ENCODE measurements at places on chromosomes 4 and X. TPM values are rescaled to one million over a fixed set of nuclear protein-coding genes. Genes with fewer than 3 reads are reported as not detected.

ATOH1 gene
- not detected for total RNA-seq

DCAF12L1 gene
- not detected for total RNA-seq

OTUD6A gene
- not detected for total RNA-seq

FMR1NB gene
- not detected for total RNA-seq

NOCT gene
- 11.4 TPM for total RNA-seq

GK gene
- 3.3 TPM for total RNA-seq

BANK1 gene
- 0.07 TPM for total RNA-seq

EGF gene
- total RNA-seq = 48.1 TPM

DNA sequence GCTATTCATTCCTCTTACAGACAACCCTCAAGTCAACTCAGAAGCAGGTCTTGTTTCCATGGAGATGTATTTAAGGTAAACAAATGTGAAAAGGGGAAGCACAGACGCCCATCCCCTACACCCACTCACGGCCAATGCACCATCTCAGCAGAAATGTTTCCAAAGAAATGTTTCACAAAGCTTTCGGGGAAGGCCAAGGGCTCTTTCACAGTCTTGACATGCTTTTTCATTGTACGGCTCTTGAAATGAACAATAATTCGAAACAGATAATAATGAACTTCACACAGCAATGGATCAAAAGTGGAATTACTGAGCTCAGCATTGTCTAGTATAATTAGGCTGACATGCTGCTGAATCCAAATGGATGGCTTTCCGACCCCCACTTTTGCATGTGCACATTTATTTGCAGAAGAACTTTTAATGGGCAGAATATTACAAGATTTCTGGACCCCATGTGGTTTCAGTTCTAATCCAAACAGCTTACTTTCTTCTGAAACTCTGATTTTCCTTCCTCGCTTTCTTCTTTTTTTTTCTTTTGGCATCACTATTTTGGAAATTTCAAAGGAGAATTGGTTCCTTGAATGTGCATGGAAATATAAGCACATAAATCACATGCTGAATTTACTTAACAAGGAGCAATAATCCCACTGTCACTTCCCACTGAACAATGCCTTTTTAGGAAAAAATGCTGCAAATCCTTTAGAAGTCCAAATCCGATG lies 160.9 kb downstream of the SMIM20 start:
- no peak overlapping the region for H3K4me3 ChIP-seq
- H3K27ac ChIP-seq = peak overlapping the region; percentile 16
- H3K27me3 ChIP-seq = no peaks in the 10 kb centered on the region
- no peak for DNase-seq
- H3K36me3 ChIP-seq = no peaks in the 10 kb centered on the region

DNA sequence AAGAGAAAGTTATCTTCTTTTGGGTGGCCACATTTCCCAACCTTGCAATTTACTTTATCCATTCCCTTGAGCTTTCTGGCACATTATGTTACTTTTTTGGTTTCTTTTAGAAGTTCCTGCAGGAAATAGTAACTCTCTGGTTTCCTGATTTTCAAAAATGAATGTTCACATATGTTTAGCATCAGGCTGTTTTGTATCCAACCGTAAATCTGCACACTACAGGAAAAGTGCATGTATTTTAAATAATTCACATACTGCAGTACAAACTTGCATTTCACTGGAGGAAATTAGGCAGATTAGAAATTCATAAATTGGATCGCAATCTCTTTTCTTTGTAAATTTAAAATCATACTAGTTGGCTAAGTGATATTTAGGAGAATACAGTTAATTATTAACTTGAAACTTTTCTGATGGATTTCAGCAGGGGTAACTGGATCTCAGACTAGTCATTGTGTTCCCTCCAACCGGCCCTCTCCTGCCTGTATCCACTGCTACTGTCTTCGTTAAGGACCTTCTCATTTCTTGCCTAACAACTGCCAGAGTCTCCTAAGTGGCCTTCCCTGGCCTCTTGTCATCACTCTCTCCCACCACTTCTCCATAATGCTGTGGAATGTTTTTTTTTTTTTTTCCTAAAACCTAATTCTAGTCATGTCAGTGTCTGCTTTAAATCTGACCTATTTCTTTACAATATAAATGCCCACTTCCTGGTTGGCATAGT lies 137.2 kb downstream of the UNC5C start:
- no peaks in the 10 kb centered on the region for H3K4me1 ChIP-seq
- H3K27ac ChIP-seq = no peak overlapping the region
- DNase-seq = no peak
- H3K4me3 ChIP-seq = no peak overlapping the region
- H3K27me3 ChIP-seq = no peaks in the 10 kb centered on the region

DNA sequence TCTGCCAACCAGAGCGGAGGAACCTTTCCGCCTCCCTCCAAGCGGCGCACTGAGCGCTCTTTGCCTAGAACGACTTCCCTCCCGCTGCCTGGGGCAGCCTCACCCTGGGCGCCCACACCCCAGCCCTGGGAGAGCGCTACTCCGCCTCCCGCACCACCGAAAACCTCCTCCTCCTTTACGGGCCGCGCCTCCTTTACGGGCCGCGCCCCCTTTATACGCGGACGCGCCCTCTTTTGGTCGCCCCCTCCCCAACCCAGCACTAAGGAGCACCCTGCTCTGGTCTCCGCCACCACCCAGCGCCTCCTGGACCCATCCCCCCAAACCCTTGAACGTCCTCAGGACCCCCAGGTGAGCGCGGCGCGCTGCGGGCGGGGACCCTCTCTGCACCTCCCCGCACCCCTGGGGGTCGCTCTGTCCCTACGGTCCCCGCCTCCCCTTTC lies 586 bp upstream of the NSG1 start:
- peaks cover 10% of the 10 kb centered on the region for H3K4me1 ChIP-seq
- peak; percentile 29 for DNase-seq
- H3K27me3 ChIP-seq = no peaks in the 10 kb centered on the region
- peak overlapping the region; percentile 60 for H3K4me3 ChIP-seq

GRCh38 chr4:100087743-100088142 lies 102.5 kb downstream of the DDIT4L start:
- H3K36me3 ChIP-seq = no peaks in the 10 kb centered on the region
- no peaks in the 10 kb centered on the region for H3K27me3 ChIP-seq
- no peak for DNase-seq
- no peak overlapping the region for H3K27ac ChIP-seq
- no peaks in the 10 kb centered on the region for H3K4me1 ChIP-seq
- H3K4me3 ChIP-seq = no peak overlapping the region

GRCh38 chr4:95533254-95533653 lies 15.5 kb downstream of the UNC5C start:
- H3K27me3 ChIP-seq = no peaks in the 10 kb centered on the region
- H3K4me3 ChIP-seq = no peak overlapping the region
- H3K4me1 ChIP-seq = no peaks in the 10 kb centered on the region
- no peak overlapping the region for H3K27ac ChIP-seq
- DNase-seq = no peak

DNA sequence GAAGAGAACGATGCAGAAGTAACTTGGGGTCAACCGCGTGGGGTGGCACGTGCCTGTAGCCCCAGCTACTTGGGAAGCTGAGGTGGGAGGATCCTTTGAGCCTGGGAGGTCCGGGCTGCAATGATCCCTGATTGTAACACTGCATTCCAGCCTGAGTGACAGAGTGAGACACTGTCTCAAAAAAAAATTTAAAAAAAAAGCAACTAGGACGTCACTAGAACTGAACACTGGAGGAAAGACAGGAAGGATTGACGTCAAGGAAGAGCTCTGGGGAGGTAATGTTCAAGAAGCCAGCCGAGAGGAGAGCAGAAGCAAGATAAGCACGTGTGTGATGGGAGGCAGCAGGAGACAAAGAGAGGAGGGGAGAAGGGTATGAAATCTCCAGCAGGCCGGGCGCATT lies 28.7 kb downstream of the S100G start:
- H3K4me1 ChIP-seq = no peaks in the 10 kb centered on the region
- no peak for DNase-seq
- H3K27me3 ChIP-seq = no peaks in the 10 kb centered on the region
- H3K27ac ChIP-seq = no peak overlapping the region
- no peaks in the 10 kb centered on the region for H3K36me3 ChIP-seq
- H3K4me3 ChIP-seq = no peak overlapping the region

DNA sequence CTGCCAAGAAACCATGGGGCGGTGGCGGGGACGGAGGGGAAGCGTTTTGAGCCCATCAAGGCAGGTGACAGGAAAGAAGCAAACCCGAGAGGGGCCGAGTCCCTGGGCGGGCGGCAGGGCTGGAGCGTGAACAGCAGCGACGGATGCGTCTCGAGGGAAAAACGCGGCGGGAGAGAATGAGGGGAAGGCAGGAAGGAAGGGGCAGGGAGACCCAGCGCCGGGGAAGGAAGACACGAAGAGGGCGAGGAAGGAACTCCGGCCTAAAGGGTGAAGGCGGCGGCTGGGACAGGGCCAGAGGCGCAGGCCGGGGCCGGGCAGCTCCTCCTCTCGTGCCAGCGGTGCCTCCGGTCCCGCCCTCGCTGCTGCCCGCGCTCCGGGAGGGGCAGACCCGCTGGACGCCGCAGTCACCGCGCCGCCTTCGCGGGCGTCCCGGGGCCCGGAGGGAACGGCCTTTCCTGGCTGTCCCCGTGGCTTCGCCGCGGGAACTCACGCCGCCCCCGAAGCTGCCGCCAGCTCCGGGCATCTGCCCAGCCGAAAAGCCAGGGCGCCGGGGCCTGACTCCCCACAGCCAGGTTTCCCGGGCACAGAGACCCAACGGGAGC lies 751 bp upstream of the RGS12 start:
- no peaks in the 10 kb centered on the region for H3K27me3 ChIP-seq
- H3K4me1 ChIP-seq = peaks cover 30% of the 10 kb centered on the region
- peak overlapping the region; percentile 88 for H3K4me3 ChIP-seq
- no peaks in the 10 kb centered on the region for H3K36me3 ChIP-seq
- H3K27ac ChIP-seq = peak overlapping the region; percentile 96
- peak; percentile 86 for DNase-seq

GRCh38 chr4:113973345-113973744 lies 6.1 kb downstream of the ARSJ start:
- H3K36me3 ChIP-seq = no peaks in the 10 kb centered on the region
- no peak for DNase-seq
- H3K4me1 ChIP-seq = no peaks in the 10 kb centered on the region
- no peaks in the 10 kb centered on the region for H3K27me3 ChIP-seq
- H3K4me3 ChIP-seq = no peak overlapping the region

GRCh38 chr4:148831945-148832344 lies 389.7 kb upstream of the NR3C2 start:
- H3K4me1 ChIP-seq = peaks cover 5% of the 10 kb centered on the region
- H3K4me3 ChIP-seq = no peak overlapping the region
- no peaks in the 10 kb centered on the region for H3K27me3 ChIP-seq
- DNase-seq = no peak

Measured in psoas muscle (tissue), 8 donors.